ENCODE measurements at places on chromosomes 12 and 14.

GRCh38 chr14:52043690-52044089 is 25.2 kb downstream of the NID2 start:
- peak; percentile 31 for DNase-seq

DNA sequence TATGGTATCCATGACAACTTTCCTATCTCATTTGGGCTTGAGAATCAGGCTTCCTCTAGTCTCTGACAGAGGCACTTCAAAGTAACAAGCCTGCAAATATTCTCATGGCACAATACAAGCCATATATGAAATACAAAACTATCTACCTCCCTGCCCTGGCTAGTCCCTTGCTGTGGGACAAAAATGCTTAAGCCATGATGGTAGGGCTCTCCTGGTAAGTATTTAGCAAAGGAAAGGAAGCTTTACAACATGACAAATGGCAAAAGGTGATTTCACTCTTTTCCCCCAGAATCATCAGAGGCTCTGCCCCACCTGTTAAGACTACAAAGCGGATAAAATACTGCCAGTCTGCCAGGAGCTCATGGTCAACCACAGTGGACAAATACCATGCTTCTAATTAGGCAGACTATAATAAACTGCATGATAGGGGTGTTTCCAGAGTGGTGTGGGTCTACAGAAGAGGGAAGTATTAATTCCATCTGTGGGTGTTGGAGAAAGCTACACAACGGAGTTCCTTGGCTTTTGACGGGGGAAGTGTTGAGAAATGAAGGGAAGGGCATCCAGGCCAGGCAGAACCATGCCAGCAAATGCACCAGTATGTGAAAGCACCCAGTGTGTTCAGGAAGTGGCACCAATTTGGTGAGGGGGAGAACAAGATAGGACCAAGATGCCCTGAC is 92.9 kb downstream of the SPTSSA start:
- DNase-seq: no peak

DNA sequence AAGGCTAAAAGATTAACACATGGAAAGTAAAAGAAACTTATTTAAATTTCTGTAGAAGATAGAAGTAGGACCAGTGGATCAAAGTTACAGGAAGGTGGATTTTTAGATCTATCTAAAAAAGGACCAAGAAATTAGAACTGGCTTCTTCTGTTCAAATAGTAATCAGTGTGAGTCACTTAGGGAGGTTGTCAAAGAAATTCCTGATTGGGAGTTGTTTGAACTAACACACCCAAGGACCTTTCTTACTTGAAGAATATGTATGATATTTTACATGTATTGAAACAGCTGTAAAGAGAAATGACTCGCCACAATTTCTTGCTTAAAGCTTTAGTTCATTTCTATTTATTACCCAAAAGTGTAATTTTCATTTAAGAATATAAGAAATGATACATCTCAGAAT is 256.9 kb downstream of the RAD51B start:
- DNase-seq: no peak

DNA sequence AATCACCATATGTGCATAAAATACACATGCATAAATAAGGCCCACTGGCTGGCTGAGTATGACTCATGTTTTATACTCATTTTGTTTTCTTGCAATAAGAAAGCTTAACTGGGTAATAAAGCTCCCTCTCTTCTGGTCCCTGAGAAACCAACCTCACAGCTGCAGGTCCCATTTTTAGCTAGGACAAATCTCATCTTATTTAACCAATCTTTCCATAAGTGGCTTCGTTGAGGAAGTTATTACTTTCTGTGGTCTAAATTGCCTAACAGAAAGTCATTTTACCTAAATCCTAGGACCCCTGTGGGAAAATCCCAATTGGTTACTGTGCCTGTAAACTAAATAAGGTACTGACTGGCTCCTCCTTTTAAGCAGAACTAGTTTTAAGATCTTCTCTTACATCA is 232.8 kb upstream of the FBXO33 start:
- DNase-seq: no peak

- no peak for DNase-seq
Measured at GRCh38 chr14:73809391-73809790, 42.2 kb upstream of the PTGR2 start.

DNA sequence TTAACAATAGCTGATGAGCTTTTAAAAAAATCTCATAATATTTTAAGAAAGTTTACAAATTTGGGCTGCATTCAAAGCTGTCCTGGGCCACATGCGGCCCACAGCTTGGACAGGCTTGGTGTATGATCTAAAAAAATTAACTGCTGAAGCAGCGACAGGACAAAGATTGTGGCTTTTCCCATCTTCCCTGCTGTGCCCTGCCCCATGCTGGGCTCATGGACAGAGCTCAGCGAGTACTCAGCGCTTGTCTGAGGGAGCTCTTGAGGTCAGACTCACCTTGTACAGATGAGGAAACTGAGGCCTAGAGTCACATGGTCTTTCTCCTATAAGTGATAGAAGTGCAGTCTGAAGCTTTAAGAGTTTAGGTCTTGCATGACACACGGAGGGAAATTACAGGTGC is 15.0 kb downstream of the EVL start:
- no peak for DNase-seq

- DNase-seq: no peak
Measured at GRCh38 chr12:75816897-75817296, 214.7 kb downstream of the PHLDA1 start.

- DNase-seq: no peak
Measured at GRCh38 chr12:10936506-10936905, 2.6 kb downstream of the TAS2R14 start.

DNA sequence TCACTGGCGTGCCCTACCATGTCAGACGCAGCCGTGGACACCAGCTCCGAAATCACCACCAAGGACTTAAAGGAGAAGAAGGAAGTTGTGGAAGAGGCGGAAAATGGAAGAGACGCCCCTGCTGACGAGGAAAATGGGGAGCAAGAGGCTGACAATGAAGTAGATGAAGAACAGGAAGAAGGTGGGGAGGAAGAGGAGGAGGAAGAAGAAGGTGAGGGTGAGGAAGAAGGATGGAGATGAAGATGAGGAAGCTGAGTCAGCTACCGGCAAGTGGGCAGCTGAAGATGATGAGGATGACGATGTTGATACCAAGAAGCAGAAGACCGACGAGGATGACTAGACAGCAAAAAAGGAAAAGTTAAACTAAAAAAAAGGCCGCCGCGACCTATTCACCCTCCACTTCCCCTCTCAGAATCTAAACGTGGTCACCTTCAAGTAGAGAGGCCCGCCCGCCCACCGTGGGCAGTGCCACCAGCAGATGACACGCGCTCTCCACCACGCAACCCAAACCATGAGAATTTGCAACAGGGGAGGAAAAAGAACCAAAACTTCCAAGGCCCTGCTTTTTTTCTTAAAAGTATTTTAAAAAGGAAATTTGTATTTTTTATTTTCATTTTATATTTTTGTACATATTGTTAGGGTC is 13.2 kb downstream of the TRIP11 start:
- no peak for DNase-seq

GRCh38 chr12:28135801-28136439 is 54.3 kb upstream of the CCDC91 start:
- DNase-seq: no peak

DNA sequence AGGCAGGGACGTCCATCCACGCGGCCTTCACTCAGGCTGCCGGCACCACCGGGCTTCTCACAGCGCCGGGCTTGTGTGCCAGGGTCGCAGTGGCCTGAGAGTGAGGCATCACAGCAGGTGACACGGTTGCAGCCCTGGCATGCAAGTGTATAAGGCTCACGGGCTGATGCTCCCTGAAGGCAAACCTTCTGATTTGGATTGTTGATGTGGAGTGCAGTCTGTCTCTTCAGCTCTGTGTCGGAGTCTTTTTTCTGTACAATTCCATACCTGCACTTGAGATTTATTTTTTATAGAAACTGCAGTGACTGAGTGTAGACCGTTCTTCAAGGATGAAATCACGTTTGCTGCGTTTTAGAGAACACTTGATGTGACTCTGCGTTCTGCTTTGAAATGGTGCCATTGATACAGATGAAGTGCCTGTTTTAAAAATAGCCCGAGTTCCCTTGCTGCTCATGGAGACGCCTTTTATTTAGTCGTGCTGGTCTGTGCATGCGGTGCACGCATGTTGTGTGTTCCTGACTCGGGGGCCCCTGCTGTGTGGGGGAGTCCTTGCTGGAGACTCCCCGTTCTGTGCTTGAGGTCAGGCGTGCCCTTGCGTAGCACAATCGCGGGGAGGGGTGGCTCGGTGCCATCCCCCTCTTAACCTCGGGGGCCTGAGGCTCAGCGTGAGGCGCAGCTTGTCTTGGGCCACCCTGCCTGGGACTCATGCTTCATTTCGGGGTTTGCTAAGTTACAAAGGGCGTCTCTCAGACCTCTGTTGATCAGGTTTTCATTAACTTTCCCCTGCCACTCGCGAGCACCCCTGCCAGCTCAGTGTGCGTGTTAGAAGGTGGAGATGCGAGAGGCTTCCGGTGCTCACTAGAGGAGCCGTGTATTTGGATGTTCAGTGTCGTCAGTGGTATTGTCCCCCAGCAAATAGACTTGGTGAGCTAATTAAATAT is 21.6 kb upstream of the AMN start:
- DNase-seq: no peak

Measured in effector memory CD8-positive, alpha-beta T cell (primary cell).